ENCODE measurements at places on chromosomes 1 and 21.

GRCh38 chr1:180652792-180653191 lies 21.0 kb downstream of the XPR1 start:
- DNase-seq, result no peak

- DNase-seq, result peak; percentile 67
These were observed 70.3 kb downstream of the PIK3CD start for GRCh38 chr1:9721606-9722377.

DNA sequence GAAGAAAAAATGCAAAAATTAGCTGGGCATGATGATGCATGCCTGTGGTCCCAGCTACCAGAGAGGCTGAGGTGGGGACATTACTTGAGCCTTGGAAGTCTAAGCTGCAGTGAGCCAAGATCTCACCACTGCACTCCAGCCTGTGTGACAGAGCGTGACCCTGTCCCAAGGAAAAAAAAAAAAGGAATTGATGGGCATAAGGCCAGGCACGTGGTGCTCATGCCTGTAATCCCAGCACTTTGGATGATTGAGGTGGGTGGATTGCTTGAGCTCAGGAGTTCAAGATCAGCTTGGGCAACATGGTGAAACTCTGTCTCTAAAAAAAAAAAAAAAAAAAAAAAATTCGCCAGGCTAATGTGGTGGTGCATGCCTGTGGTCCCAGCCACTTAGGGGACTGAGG lies 55.8 kb upstream of the ATP2B4 start:
- DNase-seq, result no peak

DNA sequence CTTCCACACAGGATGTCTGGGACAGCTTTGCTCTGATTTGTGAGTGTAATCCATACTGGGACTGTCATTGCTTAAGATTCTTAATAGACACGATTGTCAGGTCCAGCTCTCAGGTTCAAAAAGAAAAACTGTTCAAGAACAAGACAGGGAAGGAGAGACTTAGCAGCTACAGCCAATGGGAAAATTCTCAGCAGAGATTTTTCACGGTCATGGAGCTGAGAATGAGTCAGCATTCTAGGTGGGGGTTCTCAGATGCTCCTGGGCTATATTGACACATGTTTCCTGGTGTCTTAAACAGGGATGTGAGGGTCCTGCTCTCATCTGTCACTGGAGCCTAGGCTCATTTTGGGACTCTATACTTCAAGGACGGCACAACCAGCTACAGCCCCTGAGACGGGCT lies 318.3 kb downstream of the RRAGC start:
- no peak for DNase-seq

- no peak for DNase-seq
These were observed 1.9 kb downstream of the RNF11 start for GRCh38 chr1:51238034-51238403.

DNA sequence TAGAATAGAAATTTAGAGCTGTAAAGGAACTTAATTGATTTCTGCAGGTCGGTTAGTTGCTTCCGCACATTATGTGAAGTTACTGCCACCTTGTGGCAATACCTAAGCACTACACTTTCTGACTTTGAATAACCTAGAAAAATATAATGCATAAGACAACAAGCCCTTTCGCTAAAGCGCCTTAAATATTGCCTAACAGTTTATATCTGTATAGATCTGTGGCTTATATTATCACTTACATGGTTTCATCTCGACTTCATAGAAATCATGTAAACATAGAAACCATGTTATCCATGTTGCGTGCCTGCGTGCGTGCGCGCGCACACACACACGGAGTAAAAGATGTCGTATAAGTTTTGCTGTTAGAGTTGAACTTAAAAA lies 10.9 kb upstream of the IFI16 start:
- DNase-seq, result no peak

- DNase-seq, result no peak
These were observed 15.8 kb upstream of the TBCE start for GRCh38 chr1:235351441-235351840.

- DNase-seq, result no peak
These were observed 252.5 kb downstream of the SIPA1L2 start for GRCh38 chr1:232377494-232377770.

GRCh38 chr21:42937960-42938605 lies 12.7 kb upstream of the ERVH48-1 start:
- no peak for DNase-seq

- DNase-seq, result no peak
These were observed 575.5 kb downstream of the PTPRU start for GRCh38 chr1:29811727-29812407.

DNA sequence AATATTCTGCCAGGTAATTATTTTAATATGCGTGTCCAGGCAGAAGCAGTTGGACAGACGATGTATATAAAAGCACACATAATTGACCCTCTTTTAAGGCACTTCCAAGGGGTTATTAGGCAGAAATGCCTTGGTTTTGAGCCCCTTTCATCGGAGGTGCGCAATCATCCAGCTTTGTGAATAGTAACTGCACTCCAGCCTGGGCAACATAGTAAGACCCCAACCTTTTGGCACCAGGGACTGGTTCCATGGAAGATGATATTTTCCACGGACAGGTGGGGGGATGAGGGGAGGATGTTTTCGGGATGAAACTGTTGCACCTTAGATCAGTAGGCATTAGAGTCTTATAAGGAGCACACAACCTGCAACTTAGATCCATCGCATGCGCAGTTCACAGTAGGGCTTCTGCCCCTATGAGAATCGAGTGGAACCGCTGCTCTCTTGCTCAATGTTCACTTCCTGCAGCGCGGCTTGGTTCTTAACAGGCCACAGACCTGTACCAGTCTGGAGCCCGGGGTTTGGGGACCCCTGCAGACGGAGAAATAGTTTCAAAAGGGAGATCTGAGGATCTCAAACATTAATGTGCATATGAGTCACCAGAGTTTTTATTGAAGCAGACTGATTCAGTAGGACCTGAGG lies 1.8 kb upstream of the MCOLN2 start:
- DNase-seq, result peak; percentile 45

DNA sequence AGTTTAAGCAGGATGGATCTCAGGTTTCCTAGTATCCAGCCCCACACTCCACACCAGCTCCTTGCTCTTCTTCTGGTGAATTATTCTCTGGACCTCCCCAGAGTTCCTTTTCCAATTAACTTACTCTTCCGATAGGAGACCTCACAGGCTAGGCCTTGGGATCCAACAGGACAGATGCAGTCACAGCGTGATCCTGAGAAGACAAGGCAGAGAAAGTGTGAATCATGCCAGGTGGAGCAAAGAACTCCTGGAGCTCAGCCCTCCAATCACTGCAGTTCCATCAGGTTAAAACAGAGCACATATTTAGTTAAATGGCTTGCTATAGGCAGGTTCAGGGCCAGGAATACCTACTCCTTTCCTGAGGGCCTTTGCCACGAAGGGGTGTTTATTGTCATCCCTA lies 34.1 kb downstream of the C8B start:
- no peak for DNase-seq

- DNase-seq, result no peak
These were observed 4.5 kb upstream of the LCE1F start for GRCh38 chr1:152770411-152770810.

GRCh38 chr1:63968663-63969440 lies 195.0 kb downstream of the ROR1 start:
- DNase-seq, result no peak

GRCh38 chr1:233113009-233113879 lies 162.8 kb downstream of the NTPCR start:
- DNase-seq, result no peak

- DNase-seq, result no peak
These were observed 302.8 kb upstream of the ADAMTS5 start for GRCh38 chr21:27269644-27270043.

- no peak for DNase-seq
These were observed at the start of gene NEGR1 for GRCh38 chr1:72282271-72283021. TSS of gene NEGR1 (minus strand) at chr1:72282539.

GRCh38 chr1:243883551-243883950 lies 33.5 kb upstream of the AKT3 start:
- DNase-seq, result no peak

GRCh38 chr1:230127105-230128054 lies 60.3 kb downstream of the GALNT2 start:
- DNase-seq, result peak; percentile 7

- no peak for DNase-seq
These were observed 12.3 kb downstream of the CFAP57 start for GRCh38 chr1:43184388-43184787.

DNA sequence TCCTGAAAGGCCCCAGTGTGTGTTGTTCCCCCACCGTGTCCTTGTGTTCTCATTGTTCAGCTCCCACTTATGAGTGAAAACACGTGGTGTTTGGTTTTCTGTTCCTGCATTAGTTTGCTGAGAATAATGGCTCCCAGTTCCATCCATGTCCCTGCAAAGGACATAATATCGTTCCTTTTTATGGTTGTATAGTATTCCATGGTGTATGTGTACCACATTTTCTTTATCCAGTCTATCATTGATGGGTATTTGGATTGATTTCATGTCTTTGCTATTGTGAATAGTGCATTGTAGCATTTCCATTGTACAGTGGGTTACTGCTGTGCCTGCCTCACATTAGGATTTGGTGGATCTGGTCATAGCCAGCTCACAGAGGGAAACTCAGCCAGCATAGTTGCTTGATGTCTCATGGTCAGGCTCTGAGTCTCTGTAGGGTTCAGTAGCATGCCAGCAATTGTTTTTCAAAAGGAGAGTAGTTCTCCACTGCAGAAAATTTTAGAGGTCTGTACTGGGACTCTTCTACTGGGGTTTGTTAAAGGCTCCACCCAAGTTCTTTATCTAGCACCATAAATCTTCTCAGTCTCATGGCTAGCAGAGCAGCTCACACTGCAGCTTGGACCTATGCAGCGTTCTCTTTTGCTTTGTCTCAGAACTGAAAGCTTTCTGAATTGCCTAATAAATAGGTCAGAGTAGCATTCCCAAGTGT lies 41.0 kb downstream of the RUNX3 start:
- no peak for DNase-seq

- no peak for DNase-seq
These were observed 7.1 kb downstream of the C1orf21 start for GRCh38 chr1:184393962-184394361.

DNA sequence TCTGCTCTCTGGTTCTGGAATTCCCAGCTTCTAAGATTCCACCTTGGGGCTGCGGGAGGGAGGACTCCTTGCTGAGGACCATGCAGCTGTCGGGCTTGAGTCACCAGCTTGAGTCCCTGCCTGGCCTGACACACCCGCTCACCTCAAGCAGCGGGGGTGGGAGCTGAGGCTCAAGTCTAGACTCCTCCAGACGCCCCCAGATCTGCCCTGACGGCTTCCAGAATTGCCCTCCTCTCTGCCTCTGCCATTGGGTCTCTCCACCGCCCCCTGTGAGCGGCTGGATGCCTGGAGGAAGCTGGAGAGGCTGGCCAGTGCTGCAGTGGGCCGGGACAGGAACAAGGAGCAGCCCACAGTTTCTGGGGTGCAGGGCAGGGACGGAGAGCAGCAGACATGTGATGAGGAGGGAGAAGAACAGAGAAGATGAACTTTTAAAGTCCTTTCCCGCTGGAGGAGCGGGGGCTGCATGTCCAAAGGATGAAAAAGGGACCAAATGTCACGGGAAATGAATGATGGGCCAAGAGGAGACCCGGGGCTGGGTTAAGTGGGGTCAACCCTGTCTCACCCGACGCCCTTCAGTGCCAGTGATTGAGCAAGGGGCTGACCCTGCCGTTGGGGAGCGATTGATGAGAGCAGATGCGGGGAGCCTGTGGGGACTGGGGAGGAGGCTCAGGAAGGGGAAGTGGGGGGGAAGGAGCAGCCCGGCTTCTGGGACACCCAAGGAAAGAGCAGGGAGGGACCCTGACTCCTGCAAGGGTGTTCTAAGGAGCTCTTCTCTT lies 13.5 kb downstream of the CRABP2 start:
- DNase-seq, result no peak

GRCh38 chr1:26771643-26772321 lies 16.0 kb upstream of the PIGV start:
- no peak for DNase-seq

DNA sequence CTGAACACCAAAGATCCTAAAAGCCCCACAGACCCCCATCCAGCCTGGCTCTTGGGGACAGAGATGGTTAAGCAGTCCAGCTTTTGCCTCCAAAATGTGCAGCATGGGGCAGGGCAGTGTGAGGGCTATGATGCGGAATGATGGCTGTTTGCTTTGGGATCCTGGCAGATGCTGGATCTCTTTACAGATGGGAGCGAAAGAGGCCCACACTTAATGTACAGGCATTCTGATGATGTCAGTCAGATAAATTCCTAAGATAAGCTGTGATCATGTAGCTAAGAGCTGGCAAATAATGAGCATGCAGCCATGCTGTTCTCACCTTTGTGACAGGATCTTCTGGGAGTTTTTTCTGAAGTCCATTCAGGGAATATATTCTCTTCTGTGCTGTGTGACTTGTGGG lies 17.6 kb upstream of the KCNQ4 start:
- DNase-seq, result no peak

DNA sequence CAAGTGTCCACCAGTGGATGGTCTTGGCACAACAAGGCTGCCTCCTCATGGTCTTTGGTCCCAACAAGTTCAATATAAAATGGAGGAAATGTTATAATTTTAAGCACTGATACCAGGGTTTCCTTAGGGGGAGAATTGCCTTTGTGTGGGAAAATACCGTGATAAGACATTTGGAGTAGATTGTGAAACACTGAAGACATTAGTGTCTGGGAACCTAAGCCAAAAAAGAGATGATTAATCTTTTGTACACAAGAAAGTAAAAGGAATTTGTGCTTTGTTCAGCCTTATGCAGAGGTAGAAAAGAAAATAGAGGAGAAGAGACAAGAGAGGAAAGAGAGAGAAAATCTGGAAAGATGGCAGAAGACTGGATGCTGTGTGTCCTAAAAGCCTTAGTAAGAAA lies 36.1 kb downstream of the ST6GALNAC3 start:
- no peak for DNase-seq

GRCh38 chr1:173688300-173688699 lies 18.6 kb upstream of the ANKRD45 start:
- no peak for DNase-seq

DNA sequence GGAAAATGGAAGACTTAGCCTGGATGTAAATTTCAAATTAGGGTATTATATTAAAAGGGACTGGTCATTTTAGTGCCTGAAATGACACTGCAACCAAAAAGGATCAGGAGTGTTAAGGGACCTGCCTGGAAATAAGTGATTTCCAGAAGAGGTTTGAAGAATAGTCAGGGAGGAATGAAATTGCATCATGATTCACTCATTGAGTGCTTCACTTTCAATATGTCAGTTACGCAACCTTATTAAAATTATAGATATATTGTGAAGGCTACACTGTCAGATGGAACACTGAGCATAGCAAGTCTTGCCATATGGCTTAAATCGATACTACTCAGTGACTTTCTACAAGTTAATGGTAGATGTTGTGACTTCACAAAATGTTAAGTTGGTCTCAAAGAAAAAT lies 275.2 kb upstream of the DPYD start:
- no peak for DNase-seq

GRCh38 chr1:200314085-200314750 lies 95.6 kb downstream of the ZNF281 start:
- no peak for DNase-seq

GRCh38 chr1:197441999-197442414 lies 174.0 kb downstream of the CRB1 start:
- no peak for DNase-seq

GRCh38 chr1:198605406-198605805 lies 33.4 kb upstream of the PTPRC start:
- no peak for DNase-seq

GRCh38 chr1:3319874-3320245 lies 134.6 kb upstream of the ARHGEF16 start:
- DNase-seq, result no peak

Data from stimulated activated CD8-positive, alpha-beta memory T cell treated with anti-CD3 and anti-CD28 coated beads, Interleukin-2, amount 100 ng/mL, for 1 hour (primary cell).